Activated effector memory CD4-positive, alpha-beta T cell treated with anti-CD3 and anti-CD28 coated beads, Interleukin-2, amount 50 U/mL, for 16 hours (primary cell): ENCODE measurements at places on chromosomes 13 and 19.

DNA sequence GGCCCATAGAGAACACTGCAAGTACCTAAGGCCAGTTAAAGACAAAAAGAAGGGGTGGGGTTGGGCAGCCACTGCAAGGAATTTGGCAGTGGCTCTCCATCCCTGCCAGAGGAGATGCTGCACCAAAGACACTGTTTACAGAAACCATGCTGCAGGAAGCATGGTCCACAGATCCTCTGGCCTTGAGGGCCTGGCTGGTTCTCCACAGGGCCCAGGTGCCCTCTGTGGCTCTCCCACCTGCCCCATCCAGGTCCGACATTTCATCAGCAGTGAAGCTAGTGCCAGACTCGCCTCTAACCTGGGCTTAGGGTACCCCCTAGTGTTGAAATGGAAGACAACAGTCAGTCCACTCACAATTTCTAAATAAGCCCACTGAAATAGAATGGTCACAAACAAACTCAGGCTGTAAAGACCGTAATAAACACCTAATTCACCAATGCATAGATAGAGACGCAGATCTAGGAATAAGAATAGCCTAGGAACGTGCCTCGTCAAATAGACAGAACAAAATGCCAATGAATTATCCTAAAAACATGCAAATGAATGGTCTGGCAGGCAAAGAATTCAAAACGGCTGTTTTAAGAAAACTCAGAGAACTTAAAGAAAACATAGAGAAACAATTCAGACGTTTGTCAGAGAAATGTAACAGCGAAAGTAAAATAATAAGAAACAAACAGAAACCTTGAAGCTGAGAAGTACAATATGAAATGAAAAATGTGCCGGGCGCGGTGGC lies 23.3 kb downstream of the LYPD4 start:
- peak; percentile 66 for DNase-seq

- no peak for DNase-seq
Observed at GRCh38 chr19:13461536-13461935, 44.7 kb downstream of the CACNA1A start.

GRCh38 chr13:43257765-43258164 lies 234.4 kb downstream of the DNAJC15 start:
- DNase-seq, result no peak

DNA sequence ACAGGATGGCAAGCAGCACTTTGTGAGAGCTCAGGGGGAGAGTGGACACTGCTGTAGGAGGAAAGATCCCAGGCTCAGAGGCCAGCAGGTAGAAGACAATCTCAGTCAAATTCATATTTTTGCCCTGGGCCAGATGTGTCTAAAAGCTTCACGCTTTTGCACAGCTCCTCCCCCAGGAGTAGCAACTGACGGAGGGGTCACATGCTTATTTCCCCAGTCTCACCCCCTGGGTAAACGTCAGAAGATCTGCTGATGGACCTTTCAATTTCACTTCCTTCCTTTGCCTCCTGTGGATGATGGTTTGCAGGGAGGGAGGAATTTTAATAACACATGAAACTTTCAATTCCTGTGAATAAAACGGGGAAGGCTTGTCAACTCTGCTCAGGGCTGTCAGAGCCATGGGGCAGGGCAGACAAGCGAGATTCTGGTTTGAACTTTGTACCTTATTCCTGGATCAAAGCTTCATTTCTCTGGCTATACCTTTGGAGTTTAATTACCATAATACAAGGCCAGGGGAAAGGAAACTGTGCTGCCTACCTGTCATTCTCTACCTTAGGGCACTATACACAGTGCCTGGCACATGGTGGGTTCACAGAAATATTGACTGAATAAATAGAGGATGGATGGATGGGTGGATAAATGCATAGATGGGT lies 41.0 kb downstream of the POU4F1 start:
- no peak for DNase-seq

DNA sequence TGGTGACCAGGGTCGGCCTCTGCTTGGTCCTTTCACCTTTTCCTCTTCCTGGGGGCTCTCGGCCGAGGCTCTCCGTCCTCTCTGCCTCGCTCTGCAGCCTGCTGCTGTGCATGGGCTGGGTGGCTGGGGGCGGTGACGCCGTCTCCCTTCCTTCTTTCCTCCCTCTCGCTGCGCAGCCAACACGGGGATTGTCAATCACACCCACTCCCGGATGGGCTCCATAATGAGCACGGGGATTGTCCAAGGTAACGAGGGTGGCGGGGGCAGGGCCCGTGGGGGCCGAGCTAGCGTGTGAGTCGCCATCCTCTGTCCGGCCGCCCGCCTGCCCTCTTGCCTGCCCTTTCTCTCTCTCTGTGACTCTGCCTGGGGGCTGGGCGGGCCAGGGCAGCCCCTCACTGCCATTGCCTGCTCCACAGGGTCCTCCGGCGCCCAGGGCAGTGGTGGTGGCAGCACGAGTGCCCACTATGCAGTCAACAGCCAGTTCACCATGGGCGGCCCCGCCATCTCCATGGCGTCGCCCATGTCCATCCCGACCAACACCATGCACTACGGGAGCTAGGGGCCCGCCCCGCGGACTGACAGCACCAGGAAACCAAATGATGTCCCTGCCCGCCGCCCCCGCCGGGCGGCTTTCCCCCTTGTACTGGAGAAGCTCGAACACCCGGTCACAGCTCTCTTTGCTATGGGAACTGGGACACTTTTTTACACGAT lies 7.1 kb downstream of the YIPF2 start:
- DNase-seq, result peak; percentile 59

GRCh38 chr13:85099245-85099644 lies 700.0 kb downstream of the SLITRK6 start:
- DNase-seq, result no peak

GRCh38 chr13:56459286-56459685 lies 681.4 kb upstream of the PRR20A start:
- no peak for DNase-seq

DNA sequence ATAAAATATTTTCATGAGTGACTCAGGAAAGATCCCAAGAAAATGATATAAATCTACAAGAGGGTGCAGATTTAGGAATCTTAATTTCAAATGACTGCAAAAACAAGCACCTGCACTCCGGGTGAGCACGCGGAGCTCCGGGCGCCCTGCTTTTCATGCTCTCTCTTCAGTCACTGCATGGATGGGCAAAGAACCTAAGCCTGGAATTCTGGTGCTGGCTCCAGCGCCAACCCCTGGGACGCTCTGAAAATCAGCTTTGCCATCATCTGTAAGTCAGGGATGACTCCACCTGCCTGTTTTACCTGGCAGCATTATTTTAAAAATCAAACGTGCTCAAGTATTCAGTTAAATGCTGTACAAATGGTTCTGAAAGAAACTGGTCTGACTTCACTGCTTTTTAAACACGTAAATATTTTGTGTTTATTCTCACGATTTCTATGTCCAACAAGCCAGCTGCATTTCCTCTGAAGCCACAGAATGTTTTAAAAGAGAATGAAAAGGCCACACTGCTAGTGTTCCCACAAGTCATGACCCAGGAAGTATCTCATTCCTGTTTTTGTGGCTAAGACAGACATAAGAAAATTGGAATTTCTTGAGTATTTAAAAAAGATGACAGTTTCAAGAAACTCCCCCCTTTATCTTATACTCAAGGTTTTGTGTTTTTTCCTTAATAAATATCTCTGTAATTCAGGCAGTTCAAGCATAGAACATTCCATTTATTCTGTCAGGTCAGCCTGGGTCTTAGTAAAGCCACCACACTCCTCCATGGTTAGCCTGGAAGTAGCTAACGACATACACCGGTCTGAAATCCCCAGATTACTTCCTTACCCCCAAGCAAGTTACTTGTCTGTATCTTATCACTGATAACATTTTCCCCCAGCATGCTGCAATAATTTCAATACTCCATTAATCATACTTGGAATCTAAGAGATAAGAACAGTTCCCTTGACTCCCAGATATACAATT lies 81.1 kb downstream of the COL4A1 start:
- no peak for DNase-seq

- DNase-seq, result no peak
Observed at GRCh38 chr13:24854311-24854710, 90.3 kb downstream of the RNF17 start.

- no peak for DNase-seq
Observed at GRCh38 chr13:20270163-20270865, 38.2 kb upstream of the GJB6 start.

DNA sequence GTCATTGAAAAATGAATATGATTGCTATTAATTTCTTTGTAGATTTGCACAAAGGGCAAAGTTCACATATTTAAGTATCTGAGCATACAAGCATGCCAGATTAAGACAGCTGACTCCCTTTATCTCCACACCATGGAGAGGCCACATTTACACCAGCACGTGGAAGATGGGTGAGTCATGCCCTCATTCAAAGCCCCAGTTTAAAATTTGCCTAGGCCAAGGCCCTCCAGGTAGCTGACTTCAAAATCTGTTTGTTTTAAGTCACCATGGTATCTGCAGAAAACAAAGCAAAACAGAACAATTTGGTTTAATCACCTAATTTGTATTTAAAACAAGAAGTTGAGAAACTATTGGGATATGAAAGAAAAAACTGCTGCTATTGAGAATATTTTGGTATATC lies 109.2 kb downstream of the ESD start:
- no peak for DNase-seq

DNA sequence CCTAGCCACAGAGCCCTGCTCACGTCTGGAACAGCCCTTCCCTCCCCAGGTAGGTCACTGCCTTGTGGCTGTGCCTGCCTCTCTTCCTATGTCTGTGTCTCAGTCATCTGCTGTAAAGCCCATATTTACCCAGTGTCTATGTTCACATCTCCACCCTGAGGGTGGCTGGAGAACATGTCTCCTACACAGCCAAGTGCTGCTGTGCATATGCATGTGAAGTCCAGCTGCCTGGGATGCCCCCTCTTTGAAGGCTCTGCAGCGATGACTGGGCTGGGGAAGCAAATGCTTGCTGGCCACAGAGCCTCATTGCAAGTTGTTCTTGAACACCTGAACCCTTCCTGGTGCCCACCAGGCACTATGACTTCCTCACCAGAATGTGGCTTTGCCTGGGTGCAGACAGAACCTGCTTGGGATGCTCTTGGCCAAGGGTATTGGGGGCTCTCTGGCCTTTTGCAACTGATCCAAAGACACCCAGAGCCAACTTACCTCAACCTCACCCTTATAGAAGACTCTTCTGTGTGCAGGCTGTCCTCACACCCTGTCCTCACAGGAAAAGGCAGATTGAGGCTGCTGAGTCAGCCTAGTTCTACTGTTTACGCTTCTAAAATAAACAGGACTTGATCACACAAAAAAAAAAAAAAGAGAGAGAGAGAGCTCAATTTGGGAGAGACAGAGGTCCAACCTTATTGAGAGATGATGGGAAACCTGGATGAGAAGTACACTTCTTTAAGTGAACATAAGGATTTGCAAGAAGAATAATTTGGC lies 26.5 kb downstream of the MRPL57 start:
- no peak for DNase-seq

GRCh38 chr19:18782559-18783225 lies 8.4 kb downstream of the COMP start:
- DNase-seq, result no peak

DNA sequence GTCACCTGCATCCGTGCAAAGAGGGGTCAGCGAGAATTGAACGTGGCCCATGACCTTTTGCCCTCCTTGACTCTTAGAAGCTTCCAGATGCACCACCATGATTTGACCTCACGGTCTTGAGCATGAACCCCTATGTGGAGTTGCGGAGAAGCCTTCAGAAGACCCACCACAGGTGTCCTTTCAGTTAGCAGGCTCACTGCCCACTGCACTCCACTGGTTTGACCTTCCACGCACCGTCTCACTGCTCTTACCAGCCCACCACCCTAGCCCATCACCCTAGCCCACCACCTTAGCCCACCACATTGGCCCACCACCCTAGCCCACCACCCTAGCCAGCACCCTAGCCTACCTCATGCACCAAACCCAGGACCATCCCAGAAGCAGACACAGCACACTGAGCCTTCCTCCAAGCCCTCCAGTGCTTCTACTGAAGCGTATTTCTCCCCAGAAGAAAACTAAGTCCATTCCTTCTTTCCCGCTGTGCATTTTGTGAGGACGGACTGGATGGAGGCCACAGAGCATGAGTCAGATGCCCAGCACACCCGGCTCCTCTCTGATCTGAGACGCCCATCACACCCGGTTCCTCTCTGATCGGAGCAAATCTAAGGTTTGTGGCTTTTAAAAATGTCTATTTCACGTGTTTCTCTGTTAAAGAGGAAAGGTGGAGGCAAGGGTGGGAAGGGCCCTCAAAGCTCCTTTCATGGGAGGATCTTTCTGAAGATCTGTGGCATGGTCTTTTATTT lies 45.8 kb downstream of the SOX1 start:
- DNase-seq, result no peak

GRCh38 chr13:28100150-28101121 lies at the start of gene FLT3:
Gene FLT3 (minus strand): TSS chr13:28100576. CDS start chr13:28100510, 66 bp downstream.
- DNase-seq, result peak; percentile 64

DNA sequence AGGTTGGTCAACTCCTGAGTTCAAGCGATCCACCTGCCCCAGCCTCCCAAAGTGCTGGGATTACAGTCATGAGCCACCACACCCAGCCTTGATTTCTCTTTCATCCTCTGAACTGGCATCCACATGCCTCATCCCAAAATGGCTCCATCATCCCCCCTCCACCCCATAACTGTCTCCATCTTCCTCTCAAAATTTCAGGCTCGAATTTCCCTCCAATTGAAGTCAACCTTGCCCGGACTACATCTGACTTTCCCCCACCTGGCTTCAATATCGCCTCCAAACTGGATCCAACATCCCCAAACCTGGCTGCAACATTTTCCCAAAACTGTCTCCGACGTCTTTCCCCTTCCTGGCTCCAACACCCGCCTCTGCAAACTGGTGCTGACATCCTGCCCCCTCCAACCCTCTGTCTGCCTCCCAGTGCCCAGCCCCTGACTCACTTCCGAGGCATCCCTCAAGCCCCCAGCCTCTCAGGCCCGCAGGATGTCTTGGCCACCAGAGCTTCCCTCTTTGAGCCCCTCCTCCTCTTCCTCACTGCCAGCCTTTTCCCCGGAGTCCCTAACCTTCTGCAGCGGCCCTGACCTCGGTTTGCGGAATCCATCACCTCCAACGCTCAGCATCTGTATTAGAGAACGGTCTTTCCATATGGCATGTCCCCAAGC lies 943 bp downstream of the EXOC3L2 start:
- DNase-seq, result no peak

GRCh38 chr13:29978211-29978610 lies 127.8 kb upstream of the UBL3 start:
- no peak for DNase-seq

DNA sequence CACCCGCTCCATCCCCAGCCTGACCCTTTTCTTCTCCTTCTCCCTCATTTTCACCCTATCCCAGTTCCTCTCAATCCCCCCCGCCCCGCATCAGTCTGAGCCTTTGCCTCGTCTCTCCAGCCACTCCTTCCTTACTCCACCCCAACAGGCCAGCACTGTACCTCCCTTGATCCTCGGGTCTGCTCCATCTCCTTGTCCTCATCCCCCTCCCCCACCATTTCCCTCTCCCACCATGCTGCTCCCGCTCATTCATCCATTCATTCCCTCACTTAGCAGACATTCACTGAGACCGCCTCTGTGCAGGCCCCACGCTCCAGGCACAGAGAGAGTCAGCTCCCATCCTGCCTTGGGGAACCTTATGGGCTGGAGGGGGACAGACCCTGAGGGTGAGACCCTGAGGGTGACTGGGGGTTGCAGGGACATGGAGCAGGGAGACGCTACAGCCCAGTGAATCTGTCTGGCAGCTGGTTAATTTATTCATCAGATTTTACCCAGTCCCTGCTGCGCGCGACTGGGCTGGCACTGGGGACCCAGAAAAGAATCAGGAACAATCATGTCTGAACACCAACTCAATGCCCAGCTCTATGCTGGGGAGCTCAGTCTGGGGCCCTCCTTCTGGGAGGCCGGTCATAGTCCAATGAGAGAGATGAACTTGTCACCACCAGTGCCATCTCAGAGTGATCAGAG lies 881 bp downstream of the ARHGAP33 start:
- DNase-seq, result no peak
